ENCODE measurements at places on chromosomes 4 and X. TPM values are rescaled to one million over a fixed set of nuclear protein-coding genes. Genes with fewer than 3 reads are reported as not detected.
A peak's percentile ranks its signal among the peaks of the same experiment; 100 is the strongest.

DNA sequence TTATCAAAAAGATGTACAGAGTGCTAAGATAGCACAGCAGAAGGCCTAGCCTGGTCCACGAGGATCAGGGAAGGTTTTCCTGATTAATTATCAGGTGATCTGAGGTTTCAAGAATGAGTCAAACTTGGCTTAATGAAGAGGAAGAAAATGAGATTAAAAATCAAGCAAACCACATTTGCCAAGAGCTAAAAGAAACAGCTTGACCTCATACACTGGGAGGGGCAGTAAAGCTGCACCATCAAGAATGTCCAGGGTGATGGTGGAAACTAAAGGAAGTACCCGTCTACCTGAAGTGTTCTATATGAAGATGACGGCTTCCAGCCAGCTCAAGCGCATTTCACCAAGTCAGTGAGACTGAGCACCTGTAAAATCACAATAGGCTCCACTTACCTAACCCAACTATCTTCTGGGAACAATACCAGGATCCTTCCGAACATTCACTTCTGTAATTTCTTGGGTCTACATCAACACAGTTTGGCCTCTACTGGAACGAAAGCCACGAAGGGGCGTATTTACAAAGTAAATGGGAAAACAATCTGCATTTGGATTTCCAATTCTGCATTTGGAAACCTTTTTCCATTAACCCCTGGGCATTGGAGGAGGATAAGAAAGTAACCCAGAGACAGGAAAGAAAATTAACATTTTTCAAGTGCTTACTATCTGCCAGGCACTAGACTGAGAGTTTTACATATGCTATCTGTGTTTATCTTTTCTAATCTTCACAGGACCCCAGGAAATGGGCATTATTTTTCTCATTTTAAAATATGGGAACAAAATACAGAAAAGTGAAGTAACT lies 114.0 kb upstream of the DCLK2 start:
- no peak for DNase-seq

- DNase-seq: no peak
These were observed 1847.0 kb upstream of the PCDH10 start for GRCh38 chr4:131302108-131302507.

- DNase-seq: no peak
These were observed 211.7 kb downstream of the COX18 start for GRCh38 chr4:72857787-72858186.

DNA sequence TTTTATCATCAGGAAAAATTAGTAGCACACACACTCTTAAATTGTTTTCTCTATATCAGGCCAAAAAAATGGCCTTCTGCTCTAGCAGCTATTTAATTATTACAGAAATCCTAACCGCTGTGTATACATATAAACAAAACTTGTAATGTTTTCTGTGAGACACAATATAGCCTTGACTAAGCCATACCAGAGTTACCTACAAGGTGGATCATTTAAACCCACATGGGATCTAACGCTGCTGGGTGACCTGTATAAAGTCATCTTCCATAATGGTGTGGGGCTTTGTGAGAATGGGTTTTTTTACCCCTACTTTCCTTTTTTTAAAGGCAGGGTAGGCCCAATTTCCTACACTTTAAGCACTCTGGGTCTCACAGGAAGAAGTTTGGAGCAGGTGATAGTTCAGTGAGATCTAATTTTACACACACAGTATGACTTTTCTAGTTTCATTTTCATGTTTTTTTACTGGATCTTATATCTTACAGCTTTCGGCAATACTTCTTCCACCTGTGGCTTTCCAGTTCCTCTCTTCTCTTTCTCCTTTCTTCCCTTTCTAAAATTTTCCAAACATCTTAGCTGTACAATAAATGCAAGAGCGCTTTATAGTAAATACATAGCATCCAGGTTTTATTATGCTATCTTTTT lies 66.9 kb upstream of the MMAA start:
- DNase-seq: no peak

DNA sequence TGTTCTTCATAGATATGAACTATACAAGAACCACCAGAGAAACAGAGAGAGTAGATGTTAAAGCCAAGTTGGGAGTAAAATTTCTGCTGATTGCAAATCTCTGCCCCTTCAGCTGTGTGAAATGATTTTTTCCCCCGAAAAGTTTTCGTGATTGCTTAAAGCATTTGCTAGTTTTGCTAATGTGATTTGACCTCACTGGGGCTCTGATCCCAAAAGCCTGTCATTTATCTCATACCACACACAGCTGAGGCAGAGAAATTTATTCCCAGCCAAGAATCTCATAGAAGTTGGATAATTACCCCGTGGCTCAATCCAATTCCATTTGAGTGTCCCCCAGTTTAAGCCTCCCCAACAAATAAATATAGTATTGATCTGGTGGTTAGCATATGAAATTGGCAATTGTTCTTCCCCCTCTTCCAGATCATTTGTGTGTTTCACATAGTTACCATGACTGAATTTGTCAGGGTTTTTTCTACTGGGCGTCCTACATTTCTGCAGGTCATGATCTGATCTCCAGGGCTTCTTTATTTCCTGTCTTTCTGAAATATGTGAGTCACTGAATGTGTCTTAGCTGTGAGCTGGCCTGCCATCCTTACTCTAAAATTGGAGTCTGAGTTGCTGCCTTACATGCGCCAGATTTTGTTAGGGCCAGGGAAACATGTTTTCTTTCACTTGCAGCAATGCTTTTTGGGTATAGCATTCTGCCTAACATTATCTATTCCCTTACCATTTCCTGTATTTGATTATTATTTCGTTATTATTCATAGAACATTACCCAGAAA lies 167.5 kb upstream of the FRMPD4 start:
- DNase-seq: no peak

GRCh38 chr4:67885762-67886161 lies 2.0 kb upstream of the TMPRSS11D start:
- DNase-seq: peak; percentile 91

GRCh38 chrX:28787206-28787605 lies 200.0 kb downstream of the IL1RAPL1 start:
- DNase-seq: peak; percentile 15

DNA sequence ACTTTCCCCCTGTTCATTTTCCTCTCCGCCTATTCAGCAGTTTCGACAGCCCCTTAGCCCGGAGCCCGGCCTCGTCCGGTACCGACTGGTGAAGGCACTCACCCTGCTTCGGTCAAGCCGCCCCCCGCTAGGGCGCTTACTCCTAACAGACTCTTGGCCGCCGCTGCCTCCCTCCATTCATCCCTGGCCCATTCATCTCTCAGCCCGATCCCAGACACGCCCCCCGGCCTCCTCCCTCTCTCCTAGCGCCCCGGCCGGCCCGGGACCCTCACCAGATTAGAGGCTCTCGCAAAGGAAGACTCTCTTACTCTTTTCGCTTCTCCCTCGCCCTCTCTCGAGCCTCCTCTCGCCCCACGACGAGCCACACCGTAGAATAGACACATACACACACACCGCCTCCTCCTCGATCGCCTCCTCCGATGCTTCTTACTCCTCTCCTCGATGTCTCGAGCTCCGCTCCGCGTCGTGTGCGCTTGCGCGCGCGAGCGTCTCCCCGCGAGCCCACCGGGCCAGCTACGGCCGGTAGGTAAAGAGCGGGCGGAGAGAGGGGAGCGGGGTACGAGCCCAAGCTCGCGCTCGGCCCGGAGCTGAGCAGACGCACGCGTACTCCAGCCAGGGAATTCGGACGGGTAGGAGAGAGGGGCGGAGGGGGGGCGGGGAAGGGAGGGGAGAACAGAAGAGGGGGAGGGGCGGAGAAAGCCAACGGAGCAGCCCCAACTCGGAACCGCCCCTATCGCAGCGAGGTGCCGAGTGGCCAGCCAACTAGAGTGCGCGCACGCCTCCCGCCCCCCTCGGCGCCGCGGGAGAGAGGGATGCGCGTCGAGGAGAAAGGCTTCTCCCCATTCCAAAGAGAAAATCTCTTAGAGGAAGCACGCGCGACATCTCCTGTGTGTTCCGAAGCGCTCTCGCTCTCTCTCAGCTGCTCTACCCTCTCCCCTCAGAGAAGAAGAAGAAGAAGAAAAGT lies at the start of gene WNK3:
WNK3 (minus strand) TSS at position 633 of the 964 bp plus-strand sequence.
- DNase-seq: no peak

- no peak for DNase-seq
These were observed 625 bp downstream of the RTL9 start for GRCh38 chrX:110359273-110359672.

- no peak for DNase-seq
These were observed 108.6 kb upstream of the TRIM2 start for GRCh38 chr4:153095448-153096204.

DNA sequence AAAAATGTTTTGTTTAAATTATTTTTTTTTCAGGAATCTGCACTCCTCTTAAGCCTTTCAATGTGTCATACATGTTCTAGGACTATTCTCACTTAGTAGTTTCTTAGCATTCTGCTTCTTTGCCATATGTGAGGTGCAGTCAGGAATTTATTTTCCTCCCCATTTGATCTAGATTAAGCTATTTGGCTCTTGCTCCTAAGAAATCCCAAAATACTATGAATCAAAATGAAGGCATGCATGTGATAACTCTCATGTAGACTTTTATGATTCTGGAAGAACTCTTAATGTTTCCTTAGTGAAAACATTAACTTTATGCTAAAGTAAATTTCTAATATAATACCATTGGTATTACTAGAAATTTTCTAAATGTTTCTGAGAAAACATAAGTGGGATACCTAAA lies 664.5 kb downstream of the RAPGEF2 start:
- DNase-seq: no peak

DNA sequence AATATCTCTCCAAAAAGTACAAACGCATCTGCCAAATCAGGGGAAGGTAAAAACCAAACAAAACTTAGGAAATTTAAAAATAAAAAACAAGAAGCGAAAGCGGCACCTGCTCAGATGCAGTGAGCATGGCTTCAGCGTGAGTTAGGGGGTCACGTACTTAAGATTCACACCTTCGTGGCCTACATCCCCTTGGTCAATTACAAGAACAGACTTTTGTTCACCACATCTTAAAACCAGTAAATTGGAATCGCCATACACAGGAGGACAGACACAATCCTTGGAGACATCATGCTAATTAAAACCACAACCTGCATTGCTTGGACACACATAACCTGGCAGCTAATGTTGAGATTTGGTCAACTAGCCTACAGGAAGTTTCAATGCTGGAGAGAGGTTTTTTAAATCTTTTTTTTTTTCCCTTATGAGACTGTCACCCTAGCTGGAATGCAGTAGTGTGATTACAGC lies 12.5 kb upstream of the SEL1L3 start:
- no peak for DNase-seq

DNA sequence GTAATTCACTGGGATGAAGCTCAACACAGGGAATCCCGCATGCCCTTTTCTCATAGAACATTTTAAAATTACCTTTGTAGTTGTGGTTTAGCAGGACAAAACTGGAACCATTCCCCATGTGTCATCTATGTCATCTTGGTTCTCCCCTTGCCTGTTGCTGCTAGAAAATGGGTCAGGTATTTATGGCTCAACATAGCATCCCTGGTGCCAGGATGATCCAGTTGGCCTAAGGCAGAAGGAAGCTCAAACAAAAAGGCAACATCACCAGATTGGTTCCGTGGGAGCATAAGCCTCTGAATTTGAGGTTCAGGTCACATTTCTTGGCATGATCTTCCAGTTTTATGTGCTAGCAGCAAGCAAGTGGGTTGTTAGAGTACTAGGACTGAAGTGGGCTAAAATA lies 552.6 kb upstream of the BOD1L1 start:
- DNase-seq: no peak

The TRAM1L1 gene
- 0.51 TPM for total RNA-seq

The GPR173 gene
- 0.90 TPM for total RNA-seq

The ABLIM2 gene
- 2.6 TPM for total RNA-seq

The CT45A7 gene
- not detected for total RNA-seq

The GABRG1 gene
- not detected for total RNA-seq
